ENCODE measurements at places on chromosomes 6 and 20.

- no peak for DNase-seq
Observed at GRCh38 chr6:133350928-133351327, 109.8 kb downstream of the EYA4 start.

DNA sequence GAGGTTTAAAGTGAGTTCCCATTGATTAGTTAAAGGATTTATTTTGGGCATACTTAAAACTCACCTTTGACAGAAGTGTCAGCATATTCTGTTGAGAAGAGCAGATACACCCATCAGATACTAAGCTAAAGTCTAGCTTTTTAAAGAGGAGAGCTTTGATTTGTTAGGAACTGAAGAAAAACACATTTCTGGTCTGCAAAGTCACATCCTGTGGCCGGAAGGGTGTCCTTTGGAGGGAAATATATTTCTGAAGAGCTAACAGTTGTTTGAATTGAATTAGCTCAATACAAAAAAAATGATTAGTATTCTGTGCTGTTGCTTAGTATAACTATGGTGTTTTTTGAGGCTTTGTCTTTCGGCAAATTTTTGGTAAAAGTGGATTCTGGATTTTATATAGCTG, 302.7 kb downstream of the RFPL4B start:
- DNase-seq: no peak

DNA sequence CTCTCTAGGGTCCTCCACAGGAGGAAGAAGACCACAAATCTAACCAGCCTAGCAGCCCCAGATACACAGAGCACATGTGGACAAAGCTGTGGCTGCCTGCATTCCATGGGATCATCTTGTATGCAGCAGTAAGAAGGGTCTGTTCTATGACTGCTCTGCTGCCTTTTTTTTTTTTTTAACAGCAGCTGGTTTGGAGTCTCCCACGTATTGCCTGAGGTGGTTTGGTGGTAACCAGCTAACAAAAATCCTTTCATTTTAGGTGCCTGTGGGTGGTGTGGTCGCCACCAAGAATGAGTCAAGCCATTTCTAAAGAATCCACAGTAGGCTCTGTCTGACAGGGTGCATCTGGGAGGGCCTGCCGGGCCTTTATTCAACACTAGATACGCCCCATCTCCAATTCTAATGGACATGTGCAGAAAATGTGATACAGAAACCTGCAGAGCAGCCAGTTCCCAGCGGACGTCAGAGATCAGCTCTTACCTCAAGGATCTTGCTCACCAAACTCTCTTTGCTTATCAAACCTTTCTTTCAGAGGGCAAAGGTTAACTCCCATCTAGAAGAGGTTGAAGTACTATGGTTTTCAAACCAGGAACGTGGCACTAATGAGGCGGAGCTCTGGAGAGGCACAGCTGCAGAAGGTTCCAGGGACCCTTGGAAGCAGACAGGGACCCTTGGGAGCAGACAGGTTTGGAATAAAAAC, 32.0 kb downstream of the GNAS-AS1 start:
- peak; percentile 75 for DNase-seq

- no peak for DNase-seq
Observed at GRCh38 chr20:31760519-31761240, 21.6 kb downstream of the TPX2 start.

- DNase-seq: no peak
Observed at GRCh38 chr6:151564654-151565053, 70.8 kb downstream of the CCDC170 start.

GRCh38 chr20:37543828-37544227, 16.2 kb upstream of the BLCAP start:
- DNase-seq: no peak

GRCh38 chr6:34489207-34489805, 23.4 kb downstream of the PACSIN1 start:
- DNase-seq: no peak

GRCh38 chr6:42380228-42380979, 71.3 kb downstream of the TRERF1 start:
- no peak for DNase-seq

GRCh38 chr20:2399390-2399789, 18.7 kb downstream of the TGM6 start:
- DNase-seq: no peak

- no peak for DNase-seq
Observed at GRCh38 chr20:6126846-6127245, 4.0 kb upstream of the FERMT1 start.

All from AG04449 (cell line).